ENCODE measurements at places on chromosomes 11 and 22.

DNA sequence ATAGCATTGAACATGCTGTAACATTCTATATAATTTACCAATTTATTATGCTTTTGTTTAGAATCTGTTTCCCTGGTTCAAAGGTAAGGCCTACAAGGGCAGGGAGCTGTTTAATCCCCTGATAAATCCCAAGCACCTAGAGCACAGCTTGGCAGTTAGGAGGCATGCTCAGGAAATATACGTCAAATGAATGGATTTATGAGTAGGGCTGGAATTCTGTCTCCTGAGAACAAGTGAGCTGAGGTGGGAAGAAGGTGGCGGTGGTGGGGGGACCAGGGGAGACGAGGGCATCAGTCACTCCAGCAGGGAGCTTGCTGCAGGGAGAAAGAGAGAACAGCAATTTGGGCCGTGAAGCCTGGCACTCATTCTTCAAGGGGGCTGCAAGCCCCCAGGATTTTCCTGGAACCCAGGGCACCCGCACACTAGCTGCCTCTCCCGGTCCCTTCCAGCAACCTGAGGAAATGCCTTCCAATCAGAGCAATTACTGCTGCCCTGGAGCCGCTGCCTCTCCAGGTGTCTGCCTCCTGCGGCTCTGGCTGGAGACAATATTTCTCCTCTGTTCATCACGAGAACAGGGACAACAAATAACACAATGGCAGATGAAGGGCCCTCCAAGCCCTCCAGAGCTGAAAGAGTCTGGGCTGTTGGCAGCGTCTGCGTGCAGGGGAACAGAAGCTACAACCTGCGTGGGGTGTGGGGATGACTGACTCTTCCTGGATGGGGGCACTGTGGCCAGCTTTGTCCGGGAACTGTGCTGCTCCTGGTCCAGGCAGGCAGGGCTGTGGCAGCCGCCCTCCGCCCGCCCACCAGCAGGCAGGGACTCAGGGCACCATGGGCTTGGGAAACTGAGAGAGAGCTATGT, 233.4 kb downstream of the ST3GAL4 start:
- no peak for DNase-seq

GRCh38 chr11:92888696-92889095, 80.8 kb upstream of the MTNR1B start:
- DNase-seq, result no peak

GRCh38 chr11:57332694-57333440, 2.8 kb downstream of the SSRP1 start:
- DNase-seq, result no peak

- DNase-seq, result no peak
These were observed 4.4 kb downstream of the CYB5R2 start for GRCh38 chr11:7668911-7669310.

- DNase-seq, result no peak
These were observed 9.6 kb upstream of the CD81 start for GRCh38 chr11:2367266-2368160.

GRCh38 chr11:61752925-61753521, 587 bp downstream of the MYRF start:
- no peak for DNase-seq

DNA sequence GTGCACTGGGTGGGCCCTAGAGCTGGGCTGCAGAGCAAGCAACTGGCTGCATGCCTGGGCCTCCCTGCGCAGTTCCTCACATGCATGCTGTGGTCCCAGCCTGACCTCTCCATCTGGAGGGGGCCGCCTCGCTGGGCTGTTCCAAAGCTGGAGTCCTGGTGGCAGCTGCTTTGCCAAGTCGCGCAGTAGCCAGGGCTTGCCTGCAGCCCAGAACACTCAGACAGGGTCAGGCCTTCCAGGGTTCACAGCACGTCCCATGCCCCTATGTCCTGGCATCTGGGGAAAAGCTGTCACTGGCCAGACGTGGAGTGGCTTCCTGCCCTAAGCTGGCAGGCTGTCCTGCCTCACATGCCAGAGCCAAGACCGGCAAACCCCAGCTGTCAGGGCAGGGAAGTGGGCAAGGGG, 16.5 kb upstream of the CDC42EP2 start:
- DNase-seq, result no peak

All from CD4-positive, alpha-beta T cell treated with Interleukin-10 for 1 hour (primary cell).